ENCODE measurements at places on chromosomes 4 and X.

DNA sequence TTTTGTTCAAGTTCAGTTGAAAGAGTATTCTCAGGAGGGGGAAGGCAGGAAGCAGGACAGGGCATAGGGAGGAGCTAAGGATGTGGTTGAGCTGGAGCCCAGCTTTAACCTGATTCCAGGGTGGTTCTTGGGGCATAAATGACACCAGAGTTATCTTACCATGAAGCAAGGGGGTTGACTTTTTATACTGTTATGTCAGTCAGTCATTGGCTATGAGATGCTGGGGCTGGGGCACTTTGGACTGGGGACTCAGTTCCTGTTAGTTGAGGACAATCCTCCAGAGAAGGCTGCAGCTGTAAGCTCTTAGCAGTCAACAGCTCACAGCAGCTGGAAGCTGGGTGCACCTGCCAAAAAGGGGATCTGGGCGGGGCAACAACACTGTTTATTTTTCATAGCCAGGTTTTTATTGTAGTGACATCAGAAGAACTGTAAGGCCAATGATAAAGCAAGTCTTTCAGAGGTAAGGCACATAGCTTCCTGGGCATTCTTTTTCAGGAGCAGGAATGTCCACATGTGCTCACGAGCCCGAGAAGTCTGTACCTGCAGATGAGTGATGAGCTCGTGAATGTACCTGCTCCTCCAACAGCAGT is 78.5 kb downstream of the MID1IP1 start:
- DNase-seq = no peak

DNA sequence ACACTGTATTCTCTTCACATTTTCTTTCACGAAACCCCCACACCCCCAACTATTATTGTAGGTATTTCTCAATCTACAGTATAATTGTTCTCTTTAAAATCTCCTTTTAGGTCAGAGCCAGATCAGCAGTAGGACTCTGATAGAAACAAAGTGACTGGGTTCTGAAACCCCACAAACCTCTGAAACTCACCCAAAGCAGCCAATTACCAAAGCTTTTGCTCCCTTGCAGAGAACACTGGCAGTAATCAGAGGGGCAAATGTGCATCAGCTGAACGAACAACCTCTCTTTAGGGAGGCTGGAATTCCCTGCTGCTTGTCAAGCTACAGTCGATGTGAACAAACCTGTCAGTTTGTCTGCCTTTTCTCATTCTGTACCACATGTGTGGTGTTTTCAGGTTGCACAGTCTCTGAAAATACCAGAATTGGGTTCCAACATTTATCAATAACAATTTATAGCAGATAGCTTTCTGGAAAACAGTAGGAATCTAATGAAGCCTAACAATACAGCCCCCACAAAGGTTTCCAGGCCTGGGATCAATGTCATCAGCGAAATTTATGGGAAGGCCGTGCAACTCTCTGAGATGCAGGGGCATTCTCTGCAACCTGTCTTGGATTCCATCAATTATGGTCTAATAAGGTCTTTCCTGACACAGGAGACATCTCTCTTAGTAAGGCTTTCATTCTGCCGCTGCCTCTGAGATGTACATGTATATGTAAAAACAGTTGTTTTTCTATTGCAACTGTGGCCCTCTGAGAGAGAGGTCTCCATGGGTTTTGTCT is 395.9 kb downstream of the GPAT3 start:
- no peak for DNase-seq

- DNase-seq = no peak
These were observed 156.1 kb downstream of the ENPP6 start for GRCh38 chr4:184061582-184061981.

GRCh38 chr4:129364747-129365452 is 268.9 kb downstream of the C4orf33 start:
- DNase-seq = no peak

DNA sequence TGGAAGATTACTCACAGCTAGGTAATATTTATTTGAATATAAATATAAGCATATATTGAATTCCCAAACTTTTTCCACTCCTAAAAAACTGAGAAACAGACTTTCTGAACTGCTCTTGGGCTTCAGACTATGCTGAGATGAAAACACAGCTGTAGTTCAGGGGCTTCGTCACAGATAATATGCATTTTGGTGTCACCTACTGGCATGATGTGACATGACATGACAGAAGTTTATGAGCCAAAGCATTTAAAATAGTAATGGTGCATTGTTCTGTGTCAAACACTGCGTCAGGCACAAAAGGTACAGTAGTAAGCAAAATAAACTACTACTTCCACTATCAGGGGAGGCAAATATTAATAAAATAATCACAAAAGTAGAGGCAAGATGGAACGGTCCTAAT is 171.3 kb downstream of the BTC start:
- DNase-seq = no peak

DNA sequence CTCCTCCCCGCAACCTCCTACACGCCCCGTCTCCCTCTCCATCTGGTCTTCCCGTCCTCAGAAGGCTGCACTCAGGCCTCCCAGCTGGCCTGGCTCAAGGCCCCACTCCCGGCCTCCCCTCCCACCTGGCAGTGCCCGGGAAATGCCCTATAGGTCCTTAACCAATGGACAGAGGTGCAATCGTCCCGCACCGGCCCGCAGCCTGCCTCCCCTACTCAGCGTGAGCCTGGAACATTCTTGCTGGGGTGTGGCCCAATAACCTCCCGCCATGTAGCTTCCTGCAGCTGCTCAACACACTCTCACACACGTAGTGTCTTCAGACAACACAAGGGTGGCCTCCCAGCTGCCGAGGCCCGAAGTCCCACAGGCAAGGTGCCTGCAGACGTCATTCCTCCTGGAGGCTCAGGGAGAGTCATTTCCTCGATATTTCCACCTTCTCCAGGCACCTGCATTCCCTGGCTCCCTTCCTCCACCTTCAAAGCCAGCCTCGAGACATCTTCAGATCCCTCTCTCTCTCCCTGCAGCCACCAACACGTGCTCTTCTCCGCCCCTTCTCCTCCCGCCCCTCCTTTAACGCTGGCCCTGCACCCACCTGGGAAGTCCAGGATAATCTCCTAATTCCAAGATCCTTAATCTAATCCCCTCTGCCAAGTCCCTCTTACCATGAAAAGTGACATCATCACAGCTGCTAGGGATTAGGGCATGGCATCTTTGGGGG is 56.2 kb downstream of the ADRA2C start:
- no peak for DNase-seq

- DNase-seq = no peak
These were observed 6.1 kb downstream of the APLN start for GRCh38 chrX:129648514-129649267.

GRCh38 chr4:121675715-121676114 is 21.1 kb downstream of the ANXA5 start:
- no peak for DNase-seq

DNA sequence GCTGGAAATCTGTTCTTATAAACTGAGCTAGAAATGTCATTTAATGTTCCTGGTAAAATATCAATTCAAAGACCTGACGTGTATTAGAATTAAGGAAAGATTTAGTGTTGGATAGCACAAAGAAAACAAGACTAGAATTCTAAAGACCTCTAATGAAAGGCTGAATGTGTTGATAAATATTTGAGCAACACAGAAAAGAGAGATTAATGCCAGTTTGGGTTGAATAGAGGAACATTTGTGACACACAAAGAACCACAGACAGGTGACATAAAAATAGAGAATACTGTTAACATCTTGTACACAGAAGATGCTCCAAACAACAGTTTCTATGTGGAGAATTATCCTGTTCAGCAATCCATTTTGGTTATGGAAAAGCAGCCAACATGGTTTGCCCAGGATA is 222.1 kb upstream of the GALNT7 start:
- DNase-seq = no peak

Data from stimulated activated CD4-positive, alpha-beta T cell treated with anti-CD3 and anti-CD28 coated beads, Interleukin-4, amount 100 ng/mL, for 4 hours (primary cell).